Vagina (tissue), 2 donors: ENCODE measurements at places on chromosomes 1 and 21.

DNA sequence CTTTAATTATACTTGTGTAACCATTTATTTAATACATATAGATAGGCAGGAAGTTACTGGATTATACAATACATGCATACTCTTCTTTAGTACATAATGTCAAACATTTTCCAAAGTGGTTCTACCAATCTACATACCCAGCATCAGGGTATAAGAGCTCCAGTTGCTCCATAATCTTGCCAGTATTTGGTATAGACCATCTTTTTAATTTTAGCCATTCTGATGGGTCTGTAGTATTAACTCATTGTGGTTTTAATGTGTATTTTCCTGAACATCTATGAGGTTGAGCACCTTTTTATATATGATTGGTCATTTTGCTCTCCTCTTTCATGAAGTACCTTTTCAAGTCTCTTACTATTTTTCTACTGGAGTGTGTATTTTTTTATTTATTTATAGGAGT is 32.1 kb downstream of the EBNA1BP2 start:
- no peak for DNase-seq

- no peak for DNase-seq
Observed at GRCh38 chr21:45364468-45365185, 40.3 kb upstream of the COL18A1 start.

DNA sequence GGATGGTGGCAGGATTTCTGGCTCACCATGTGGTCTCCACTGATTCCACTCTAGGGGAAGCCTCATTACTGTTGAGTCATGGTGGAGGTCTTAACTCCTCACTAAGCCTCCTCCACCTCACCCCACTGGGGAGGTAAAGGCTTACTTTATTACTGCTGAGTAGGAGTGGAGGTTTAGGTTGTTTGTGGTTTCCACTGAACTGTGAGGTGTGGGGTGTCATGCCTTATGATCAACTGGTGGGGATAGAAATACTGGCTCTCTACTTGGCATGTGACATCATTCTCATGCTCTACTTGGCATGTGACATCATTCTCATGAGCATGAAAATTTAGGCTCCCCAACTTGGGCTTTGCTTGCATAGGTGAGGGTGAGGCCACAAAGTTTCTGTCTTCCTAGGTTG is 35.6 kb downstream of the COL6A1 start:
- DNase-seq, result no peak

DNA sequence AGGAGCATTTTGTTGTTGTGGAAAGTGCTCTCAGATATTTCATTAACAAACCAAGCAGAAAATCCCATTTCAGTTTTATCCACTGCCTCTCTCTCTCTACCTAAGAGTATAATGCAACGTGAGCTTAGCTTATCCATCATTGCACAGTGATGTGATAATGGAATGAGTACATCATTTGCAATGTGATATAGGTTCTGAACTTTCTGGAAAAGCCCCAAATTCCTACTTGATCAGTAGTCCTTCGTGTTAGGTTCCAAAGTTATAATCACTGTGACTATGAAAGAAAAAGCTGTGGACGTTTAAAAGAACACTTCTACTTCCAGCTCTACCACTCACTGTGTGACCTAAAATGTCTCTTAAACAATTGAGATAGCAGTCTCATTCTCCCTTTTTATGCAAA is 76.4 kb upstream of the PRMT6 start:
- DNase-seq, result no peak

DNA sequence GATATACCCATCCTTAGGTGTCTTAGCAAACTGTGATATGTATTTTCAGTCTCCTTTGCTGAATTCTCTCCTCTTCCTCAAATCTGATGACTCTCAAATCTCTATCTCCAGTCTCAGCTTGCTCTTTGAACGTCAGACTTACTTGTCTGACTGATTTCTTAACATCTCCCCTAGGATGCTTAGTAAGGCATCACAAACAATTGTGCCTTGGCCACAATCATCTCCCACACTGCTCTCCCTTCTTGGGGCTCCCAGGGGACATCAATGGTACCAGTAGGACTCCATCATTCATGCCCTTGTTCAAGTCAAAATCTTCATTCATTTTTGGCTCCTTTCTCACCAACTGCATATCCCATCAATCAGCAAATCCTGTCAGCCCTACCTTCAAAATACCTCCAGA is 42.0 kb downstream of the GNG12 start:
- DNase-seq, result no peak

DNA sequence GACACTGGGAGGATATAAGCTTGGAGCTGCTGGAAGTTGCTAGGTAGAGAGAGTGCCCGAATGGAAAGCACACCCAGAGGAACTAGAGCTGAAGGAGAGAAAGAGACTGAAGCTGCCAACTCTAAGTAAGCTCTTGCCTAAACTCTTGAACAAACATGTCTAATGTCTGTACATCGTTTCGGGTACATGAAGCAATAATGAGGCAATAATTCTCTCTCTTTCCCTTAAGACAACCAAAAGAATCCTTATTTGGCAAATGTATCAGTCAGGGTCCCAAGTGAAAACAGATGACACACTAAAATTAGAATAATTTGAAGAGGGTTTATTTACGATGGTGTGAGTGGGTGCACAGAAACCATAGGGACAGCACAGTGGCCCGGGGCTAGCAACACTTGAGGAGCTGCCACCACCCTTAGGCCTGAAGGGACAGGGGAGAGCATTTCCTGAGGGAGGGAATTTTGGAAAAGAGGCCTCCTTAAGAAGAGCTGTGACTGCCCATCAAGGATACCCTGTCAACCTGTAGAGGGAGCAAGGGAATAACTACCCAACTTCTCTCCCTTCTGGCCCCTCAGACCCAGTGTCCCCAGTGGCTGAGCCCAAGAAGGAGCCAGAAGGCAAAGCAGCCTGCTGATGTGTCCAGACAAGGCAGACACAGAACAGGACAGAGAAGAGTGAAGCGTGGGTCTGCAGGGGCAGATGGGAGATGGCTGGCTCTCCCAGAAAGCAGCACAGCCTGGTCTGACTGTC is 36.1 kb upstream of the KHDRBS1 start:
- DNase-seq, result no peak

- DNase-seq, result no peak
Observed at GRCh38 chr1:233114860-233115259, 164.4 kb downstream of the NTPCR start.

DNA sequence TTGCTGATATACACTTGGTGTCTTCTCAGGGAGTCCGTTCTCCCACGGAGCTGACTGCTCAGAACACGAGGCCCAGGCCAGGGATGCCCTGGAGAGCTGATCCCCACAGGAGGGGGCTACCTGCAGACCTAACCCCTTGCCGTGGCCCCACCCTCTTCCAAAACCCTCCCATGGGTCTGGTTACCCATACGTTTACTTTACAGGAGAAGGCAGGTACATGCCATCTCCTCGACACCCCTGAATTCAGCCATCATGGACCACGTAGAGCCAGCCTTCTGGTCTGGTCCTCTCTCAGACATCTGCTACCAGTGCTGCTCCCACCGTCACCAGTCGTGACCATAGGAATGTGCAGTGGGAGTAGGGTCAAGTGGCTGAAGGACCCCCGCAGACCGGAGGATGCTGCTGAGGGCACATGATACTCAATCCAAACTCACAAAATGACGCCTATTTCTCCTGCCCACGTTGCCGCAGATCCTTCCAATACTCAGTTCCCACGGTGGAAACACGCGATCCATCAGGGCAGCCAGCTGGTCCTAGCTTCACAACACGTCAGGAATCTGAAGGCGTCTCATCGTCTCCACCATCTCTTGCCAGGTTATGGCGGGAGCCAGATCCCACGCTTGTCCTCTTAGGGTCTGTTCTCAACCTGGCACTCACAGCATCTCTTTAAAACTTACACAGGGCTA is 26.7 kb downstream of the PGBD5 start:
- no peak for DNase-seq

DNA sequence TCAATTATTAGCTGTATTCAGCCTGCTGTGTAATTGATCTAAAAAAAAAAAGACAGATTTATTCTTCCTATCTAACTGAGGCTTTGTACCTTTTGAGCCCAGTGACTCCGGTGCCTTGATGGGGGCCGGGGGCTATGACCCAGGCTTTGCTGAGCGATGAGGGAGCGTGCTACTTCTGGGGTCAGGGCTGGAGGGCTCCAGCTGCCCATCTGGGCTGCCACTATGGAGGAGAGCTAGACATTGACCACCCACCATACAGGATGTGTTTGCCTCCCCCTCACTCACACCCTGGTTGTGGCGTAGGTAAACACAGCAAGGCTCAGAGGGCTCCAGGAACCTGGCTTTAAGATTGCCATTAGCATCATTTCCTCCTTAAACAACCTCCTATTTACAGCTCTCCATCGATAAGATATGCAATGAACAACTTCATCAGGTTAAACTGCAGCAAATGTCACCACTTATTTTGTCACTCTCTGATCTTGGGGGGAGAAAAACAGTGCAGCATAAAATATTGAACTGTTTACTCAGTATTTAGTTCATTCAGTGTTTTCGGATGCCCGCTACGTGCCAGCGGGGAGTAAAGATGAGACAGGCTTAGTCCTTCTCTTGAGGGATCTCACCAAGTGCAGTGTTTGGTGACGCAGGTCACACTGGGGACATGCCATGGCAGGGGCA is 231.6 kb downstream of the KIF26B start:
- DNase-seq, result no peak

DNA sequence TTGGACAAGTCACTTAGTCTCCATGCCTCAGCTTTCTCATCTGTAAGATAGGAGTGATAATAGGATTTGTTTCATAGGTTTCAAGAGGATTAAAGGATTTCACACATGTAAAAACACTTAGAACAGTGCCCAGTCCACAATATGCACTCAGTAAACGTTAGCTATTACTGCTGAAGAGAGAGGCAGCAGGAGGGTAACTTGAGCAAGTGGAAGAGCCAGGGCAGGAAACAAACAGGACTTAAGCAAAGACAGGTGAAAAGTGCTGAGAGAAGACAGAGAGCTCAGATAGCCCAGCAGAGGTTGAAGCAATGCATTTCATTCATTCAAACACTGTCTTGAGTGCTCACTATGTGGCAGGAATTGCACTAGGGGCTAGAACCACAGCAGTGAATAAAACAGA is 21.1 kb upstream of the H3-3A start:
- no peak for DNase-seq

DNA sequence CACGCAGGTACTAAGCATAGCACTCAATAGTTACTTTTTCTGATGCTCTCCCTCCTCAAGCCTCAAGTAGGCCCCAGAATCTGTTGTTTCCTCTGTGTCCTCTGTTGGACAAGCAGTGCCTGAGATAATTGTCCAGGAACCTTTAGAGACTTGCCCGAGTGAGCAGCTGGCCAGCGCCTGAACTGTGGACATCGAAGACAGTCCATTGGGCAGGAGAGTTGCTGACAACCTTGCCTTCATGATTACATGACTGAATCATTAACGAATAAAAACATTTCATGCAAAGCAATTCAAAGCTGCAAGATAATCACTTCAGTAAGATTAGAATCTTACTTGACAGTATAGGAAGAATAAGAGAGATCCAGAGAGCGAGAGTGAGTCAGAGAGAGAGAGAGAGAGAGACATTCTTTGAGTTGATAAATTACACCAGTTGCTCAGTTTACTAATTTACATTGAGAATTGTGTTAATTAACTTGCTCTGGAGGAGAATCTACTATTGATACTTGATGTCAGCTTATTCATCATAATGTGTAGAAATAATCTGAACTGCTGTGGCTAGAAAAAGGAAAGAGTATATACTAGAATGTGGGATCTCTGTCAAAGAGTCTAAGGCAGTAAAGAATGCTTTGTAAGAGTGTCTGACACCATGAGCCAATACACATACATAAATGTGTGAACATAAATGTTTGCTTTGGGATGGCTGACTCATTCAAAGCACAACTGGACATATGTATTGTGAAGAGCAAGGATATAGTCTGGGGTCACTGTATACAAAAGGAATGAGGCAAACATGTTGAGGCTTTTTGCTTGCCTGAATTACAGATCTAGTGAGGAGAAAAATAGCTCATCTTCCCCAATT is 216.0 kb downstream of the ZNF326 start:
- DNase-seq, result no peak

DNA sequence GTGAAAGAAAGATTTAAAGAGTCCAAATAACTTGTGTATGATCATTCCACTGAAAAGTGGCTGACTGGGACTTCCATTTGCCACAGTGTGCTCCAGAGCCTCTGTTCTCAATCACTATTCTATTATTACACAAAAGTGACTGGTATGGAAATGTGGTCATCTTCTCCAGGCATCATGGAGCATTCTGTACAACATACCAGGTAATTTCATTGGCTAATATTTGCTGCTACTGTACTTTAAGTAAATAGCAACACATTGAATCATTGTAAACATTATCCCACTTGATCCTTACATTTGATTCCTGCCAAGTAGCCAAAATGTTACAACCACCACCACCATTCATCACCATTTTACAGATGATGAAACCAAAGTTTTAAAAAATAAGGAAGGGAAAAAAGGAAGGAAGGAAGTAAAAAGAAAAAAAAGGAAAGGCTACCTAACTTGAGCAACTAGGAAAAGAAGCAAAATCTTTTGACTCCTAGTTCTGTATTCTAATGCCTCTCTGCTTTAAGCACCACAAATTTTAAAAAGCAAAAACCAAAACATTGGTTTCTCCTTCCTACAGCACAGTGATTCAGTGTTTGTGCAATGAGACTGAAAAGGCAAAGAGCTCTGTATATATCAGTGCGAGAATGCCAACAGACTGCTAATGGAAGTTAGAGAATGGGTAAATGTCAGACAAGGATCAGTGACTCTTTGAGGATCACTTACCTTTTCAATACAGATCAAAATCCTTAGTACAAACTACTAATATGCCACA is 361.4 kb upstream of the PTBP2 start:
- no peak for DNase-seq

DNA sequence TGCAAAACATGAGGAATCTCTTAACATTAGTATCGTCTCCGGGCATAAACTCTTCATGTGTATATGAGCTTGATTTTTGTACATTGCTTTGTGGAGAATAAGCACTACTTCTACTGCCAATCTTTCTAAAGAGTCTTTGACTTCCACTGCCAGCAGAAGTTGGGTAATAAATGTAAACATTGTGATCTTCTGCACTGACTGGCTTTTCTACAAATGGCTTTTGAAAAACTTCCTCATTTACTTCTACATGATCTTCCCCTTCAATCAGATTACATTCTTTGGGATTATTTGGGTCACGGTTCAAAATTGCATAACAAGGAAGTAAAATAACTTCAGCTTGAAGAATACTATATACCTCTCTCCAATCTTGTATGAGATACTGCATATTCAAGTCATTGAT is 30.4 kb upstream of the SLC44A5 start:
- no peak for DNase-seq

GRCh38 chr1:93750955-93751354 is 69.3 kb upstream of the BCAR3 start:
- DNase-seq, result no peak

DNA sequence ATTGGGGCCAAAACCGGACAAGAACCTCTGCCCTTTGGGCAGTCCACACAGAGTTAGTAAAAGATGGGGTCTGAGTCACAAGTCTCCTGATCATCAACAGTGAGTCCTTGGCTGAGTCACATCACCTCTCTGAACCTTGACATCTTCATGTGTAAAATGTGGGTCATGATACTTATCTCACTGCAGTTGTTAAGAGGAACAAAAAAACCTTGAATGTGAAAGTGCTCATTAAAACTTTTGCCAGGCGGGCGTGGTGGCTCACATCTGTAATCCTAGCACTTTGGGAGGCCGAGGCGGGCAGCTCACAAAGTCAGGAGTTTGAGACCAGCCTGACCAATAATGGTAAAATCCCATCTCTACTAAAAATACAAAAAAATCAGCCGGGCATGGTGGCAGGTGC is 15.7 kb downstream of the S100A16 start:
- DNase-seq, result no peak
